Activated B cell treated with CpG ODN at 0.5 μM for 24 hours (primary cell): ENCODE measurements at places on chromosomes 4 and X. TPM values are rescaled to one million over a fixed set of nuclear protein-coding genes. Genes with fewer than 3 reads are reported as not detected.

DNA sequence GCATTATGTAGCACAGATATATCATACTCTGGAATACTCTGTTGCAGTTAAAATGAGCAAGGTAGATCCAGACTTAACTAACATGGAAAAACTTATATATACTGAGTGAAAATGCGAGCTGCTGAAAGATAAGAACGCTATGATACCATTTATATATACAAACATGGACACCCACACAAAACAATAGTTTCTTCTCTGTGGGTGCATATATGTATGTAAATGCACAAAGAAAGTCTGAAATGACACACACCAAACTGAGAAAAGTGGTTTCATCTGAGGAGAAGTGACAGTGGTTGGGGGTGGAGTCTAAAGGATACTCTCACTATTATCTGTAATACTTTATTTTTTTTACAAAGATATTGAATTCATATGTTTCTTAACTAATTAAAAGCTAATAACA is 12.2 kb upstream of the FGF2 start:
- no peak for DNase-seq

GRCh38 chr4:100421361-100421978 is 96.4 kb downstream of the EMCN start:
- no peak for DNase-seq

GRCh38 chrX:153569475-153569874 is 29.5 kb downstream of the CCNQ start:
- no peak for DNase-seq

DNA sequence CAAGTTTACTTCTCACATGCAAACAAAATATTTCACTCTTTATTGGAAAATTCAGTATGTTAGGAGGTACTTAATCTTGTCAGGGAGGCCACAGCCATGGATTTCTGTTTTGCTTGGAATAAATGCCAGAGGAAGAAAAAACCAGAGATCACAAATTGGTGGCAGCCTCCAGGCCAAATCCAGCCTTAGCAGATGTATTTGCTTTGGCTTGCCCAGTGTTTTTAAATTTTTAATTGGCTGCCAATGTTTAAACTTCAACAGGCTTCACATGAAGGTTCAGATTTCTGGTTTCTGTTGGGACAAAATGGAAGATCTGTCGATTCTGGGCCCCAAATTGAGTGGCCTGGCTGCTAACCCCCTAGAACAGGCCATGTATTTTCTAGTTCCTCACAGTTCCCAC is 19.2 kb downstream of the YY2 start:
- DNase-seq, result no peak

- no peak for DNase-seq
Measured at GRCh38 chr4:98664959-98665358, 6.5 kb upstream of the TSPAN5 start.

DNA sequence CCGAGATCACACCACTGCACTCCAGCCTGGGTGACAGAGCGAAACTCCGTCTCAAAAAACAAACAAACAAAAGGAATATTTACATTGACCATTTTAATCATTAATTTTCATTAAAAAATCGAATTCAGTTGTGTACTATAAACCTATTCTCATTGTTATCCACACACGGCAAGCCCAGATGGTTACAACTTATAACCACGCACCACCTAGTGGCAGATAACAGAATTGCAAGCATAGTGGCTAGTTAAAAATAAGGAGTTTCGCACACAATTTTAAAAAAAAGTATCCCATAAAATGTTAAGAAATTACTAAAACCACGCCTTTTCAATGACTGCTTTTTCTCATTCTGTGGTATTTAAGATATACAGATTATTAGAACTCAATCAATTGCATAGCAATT is 25.4 kb downstream of the MBNL3 start:
- DNase-seq, result no peak

GRCh38 chr4:138702190-138702824 is 313.3 kb upstream of the NOCT start:
- no peak for DNase-seq

DNA sequence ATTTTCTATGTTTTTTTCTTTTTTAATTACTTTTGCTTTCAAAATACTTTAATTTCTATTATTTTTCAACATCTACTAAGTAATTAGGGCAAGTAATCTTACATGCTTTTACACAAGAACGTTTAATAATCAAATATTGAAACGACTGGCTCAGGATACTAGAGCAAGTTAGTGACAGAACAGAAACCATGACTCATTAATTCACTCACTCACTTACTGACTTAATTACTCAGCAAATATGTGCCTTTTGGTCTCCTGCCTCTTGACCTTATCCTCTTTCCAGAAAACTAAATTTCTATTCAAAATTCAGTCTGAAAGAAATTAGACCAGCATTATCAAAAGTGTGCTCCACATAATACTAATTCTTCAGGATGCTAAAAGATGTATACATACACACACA is 314.9 kb upstream of the TEX13C start:
- DNase-seq, result no peak

RASGEF1B gene
- total RNA-seq, result 40.2 and 43.7 TPM in 2 replicates

DNA sequence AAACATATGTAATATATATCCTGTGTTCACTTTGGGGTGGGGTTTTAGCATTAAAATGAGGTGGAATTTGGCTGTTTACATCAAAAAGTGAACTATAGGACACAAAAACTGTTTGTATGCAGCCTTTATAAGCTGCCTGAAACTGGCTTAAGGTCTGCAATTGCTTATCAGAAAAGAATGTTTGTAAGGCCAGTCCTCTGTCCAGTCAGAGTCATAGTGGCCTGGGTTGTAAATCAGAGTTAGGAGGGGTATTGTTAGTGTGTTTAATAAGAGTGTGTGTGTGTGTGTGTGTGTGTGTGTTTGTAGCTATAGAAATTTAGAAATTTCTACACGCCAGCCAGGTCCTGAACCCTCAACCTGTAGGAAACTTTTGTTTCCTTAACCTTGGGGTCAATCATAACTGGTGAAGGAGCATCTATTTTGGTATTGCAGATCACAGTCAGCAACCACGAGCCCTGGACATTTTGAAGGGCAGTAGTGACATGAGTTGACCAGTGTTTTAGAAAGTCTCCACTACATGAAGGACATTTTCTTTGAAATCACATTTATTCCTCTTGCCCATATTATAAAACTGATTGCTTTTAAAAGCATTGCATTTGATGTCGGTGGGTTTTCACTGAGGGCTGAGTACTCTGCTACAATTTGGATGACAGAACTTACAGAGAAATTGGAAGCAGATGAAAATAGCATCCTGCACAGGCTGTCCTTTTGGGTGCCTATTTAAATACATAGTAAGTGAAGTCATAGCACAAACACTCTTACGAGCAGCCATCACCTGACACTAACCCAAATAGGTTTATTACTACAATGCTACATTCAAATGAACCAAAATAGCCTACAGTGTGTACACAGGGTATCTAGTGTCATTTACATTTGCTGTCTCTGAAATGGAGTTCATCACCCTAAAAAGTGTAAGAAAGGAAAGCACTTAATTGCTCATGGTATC is 11.2 kb upstream of the TMEM154 start:
- no peak for DNase-seq

DNA sequence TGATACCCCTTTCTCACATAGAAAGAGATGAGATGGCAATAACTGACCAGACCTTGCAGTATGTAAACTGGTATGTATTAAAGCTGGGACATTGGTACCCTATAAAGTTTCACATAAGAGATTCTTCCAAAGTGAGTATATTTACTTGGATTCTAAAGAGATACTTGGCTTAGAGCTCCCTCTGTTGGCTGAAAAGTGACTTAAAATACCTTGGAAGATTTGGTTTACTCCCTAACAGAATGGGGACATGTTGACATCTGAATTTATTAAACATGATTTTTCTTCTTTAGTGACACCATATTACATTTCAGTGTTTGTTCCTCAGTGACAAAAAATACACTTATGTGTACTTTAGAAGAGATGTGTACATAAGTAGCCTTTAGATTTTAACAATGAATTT is 47.9 kb upstream of the RGN start:
- DNase-seq, result no peak

GRCh38 chrX:114073926-114074325 is 510.0 kb upstream of the HTR2C start:
- no peak for DNase-seq

AP1S2 gene
- 42.3 and 45.9 TPM in 2 replicates for total RNA-seq

- DNase-seq, result no peak
Measured at GRCh38 chr4:107666134-107666533, 53.9 kb downstream of the PAPSS1 start.

DNA sequence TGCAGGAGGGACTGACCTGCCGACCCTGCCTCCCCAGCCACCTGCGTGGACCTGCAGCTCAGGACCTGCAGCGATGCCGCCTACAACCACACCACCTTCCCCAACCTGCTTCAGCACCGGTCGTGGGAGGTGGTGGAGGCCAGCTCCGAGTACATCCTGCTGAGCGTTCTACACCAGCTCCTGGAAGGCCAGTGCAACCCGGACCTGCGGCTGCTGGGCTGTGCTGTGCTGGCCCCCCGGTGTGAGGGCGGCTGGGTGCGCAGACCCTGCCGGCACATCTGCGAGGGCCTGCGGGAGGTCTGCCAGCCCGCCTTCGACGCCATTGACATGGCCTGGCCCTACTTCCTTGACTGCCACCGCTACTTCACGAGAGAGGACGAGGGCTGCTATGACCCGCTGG is 8.5 kb downstream of the CPZ start:
- DNase-seq, result no peak

IL3RA gene
- total RNA-seq, result 0.53 and 0.66 TPM in 2 replicates

DNA sequence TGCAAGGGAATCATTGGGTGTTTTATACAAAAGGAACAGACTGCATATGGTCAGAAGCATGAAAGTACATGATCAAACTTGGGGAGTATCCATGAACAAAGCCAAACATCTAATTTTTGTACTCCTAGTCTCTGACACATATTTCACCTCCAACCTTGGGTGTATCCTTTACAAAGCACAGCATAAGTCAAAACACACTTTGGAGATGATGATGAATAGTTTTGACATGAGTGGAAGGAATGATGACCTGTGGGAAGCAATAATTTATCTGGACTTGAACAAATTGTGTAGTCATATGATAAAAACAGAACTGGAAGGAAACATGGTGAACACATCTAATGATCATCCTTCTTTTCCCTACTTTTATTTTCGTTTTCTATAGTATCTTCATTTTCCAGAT is 108.7 kb upstream of the PLS3 start:
- DNase-seq, result no peak

DNA sequence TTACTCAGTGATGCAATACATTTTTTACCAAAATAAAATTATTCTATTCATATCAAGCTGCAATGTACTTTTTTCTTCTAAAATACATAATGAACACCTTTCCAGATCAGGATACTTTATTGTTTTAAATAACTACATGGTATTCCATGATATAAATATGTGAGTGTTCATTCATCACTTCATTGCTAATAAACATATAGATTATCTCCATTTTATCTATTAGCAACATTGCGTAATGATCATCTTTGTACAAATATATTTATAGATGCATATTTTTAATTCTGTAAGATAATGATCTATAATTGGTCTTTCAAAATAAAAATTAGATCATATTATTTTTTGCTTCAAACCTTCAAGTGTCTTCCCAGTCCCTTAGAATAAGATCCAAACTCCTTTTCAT is 156.1 kb upstream of the HHIP start:
- no peak for DNase-seq

GRCh38 chrX:19569930-19570329 is 54.6 kb upstream of the MAP3K15 start:
- DNase-seq, result no peak

PFKFB1 gene
- 0.71 and 0.73 TPM in 2 replicates for total RNA-seq

DNA sequence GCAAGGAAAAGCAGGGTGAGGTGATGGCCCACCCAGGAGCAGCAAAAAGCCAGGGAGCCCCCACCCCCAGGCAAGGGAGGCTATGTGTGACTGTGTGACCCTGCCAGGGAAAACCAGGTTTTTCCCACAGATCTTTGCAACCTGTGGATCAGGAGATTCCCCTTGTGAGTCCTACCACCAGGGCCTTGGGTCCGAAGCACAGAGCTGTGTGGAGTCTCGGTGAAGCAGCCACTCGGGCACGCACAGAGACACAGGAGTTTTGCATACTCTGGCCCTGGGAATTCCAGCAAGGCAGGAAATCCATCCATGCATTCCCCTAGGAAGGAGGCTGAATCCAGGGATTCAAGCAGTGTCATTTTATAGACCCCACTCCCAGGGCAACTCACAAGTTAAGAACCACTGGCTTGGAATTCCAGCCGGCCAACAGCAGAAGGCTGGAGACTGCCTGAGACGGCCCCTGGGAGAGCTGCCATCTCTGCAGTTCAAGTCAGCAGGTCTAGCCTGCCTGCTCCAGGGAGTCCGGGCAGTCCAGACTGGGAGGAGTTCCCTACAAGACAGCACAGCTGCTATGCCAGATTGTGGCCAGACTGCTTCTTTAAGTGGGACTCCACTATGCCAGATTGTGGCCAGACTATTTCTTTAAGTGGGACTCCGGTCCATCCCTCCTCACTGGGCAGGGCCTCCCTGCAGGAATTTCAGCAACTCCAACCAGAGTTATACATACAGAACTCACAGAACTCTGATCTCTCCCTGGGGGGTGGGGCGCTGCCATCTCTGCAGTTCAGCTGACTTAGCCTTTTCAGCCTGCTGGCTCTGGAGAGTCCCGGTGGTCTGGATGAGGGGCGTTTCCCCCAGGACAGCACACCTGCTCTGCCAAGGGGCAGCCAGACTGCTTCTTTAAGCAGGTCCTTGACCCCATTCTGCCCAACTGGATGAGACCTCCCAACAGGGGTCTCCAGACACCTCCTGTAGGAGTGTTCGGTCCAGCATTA is 85.1 kb upstream of the ADAD1 start:
- no peak for DNase-seq

POU3F4 gene
- total RNA-seq, result not detected in 2 replicates

- DNase-seq, result no peak
Measured at GRCh38 chr4:48375651-48376304, 34.4 kb downstream of the SLAIN2 start.

- peak; percentile 50 for DNase-seq
Measured at GRCh38 chrX:47366041-47366722, 4.2 kb upstream of the ZNF157 start.

DNA sequence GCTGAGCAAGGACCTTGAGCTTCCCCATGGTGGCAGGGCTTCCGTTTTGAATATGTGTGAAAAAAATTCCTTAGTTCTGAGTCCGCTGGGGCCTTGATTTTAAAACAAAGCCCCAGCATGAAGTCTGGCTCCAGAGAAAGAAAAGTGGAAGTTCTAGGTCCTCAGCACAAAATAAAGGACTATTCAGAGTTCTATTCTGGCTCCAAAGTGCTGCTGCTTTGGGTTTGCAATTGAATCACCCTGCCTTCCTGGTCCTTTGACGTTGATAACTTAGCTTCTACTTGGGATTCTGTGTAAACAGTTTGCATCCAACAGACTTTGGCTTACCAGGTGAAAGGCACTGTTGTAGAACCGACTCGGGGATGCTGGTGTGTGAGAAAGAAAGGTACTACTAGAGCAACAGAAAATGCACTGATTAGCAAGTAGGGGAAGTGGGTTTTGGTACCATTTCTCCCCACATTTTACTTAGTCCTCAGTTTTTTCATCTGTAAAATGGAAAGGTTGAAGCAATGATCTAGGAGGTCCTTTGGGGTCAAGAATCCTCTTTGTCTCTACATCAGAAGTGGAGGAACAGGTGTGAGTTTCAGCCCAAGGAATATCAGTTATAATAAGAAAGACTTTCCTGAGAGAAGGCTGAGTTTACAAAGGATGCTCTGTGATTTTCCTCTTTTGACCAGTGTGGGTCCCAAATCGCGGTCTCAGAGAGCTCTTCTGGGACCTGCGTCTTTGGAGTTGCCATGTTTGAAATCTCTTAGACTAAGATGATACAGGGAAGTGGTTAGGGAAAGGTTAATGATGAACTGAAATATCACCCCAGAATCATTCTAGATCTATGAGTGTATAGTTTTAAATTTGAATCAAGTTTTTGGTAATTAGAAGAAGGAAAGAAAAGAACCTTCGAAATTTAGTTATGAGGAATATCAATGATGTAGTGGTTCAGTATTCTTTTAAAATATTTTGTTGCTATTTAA is 28.2 kb downstream of the IGFBP7 start:
- no peak for DNase-seq

- DNase-seq, result peak; percentile 15
Measured at GRCh38 chr4:144645102-144645630, 790 bp upstream of the HHIP start.
